ENCODE measurements at places on chromosomes 7 and 10.
A peak's percentile ranks its signal among the peaks of the same experiment; 100 is the strongest.

DNA sequence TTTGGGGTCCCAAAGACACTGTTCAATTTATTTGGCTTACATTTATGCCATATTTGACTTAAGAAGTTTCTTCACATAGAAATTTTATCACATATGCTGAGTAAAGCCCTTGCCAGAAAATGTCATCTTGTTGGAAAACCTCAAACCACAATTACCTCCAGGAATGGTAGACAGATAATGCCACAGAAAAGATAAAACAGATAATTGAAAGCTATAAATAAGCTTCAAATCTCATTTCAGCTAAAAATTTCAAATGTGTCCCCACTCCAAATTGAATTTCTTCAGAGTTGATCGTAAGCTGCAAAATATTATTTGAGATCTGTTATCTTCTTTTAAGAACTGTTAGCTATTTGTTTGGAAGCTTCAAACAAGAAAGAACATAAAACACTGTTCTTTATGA lies 176.4 kb upstream of the PTN start:
- H3K4me3 ChIP-seq: no peak overlapping the region
- DNase-seq: no peak
- H3K27me3 ChIP-seq: no peaks in the 10 kb centered on the region
- no peaks in the 10 kb centered on the region for H3K4me1 ChIP-seq
- H3K27ac ChIP-seq: no peak overlapping the region

- H3K4me1 ChIP-seq: no peaks in the 10 kb centered on the region
- H3K27me3 ChIP-seq: no peaks in the 10 kb centered on the region
- DNase-seq: no peak
- H3K27ac ChIP-seq: no peak overlapping the region
- H3K4me3 ChIP-seq: no peak overlapping the region
Measured at GRCh38 chr7:29265208-29265923, 70.8 kb downstream of the CHN2 start.

DNA sequence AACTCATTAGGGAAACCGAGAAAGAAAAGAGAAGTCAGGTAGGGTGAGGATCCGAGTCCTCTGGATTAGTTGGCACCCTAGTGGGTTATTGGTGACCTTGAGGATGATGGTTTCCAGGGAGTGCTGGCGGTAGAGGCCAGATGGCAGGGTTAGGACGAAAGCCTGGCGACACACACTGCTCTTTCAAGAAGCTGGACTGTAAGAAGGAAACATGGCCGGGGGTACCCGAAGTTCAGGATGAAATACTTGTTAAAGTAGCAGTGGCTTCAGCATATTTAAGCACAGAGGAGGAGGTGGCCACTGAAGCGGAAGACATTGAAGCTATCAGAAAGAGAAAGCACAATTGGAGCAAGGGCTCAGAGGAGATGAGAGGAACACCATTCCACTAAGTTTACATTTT lies 224.6 kb downstream of the RELN start:
- H3K27ac ChIP-seq: no peak overlapping the region
- no peak for DNase-seq
- no peaks in the 10 kb centered on the region for H3K4me1 ChIP-seq
- no peaks in the 10 kb centered on the region for H3K27me3 ChIP-seq
- H3K4me3 ChIP-seq: no peak overlapping the region

DNA sequence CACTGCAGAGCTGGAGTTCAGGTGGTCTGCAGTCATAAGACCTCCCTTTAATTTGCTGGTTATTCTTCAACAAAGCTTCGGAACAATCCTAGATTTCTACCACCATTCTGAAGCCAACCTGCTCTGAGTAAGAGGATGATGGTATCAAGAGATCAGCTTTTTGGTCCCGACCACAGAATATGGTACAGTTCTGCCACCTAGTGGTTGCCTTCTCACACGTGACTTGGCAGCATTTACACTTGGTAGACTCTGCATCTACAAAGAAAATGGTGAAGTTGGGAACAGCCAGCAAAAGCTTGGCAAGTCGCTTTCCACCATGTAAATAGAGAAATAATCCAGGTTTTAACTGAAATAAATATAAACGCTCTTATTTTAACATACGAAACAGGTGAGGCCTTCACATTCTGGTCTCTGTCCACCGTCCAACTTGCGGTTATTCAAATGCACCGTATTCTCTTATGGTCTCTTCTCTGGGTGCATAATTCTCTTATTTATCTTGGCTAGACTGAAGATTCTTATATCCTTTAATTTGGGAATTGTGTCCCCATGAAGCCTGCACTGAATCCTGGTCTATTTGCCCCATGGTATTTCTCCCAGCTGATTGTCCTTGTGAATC lies 173.9 kb upstream of the GRM3 start:
- no peak overlapping the region for H3K4me3 ChIP-seq
- no peaks in the 10 kb centered on the region for H3K27me3 ChIP-seq
- no peaks in the 10 kb centered on the region for H3K36me3 ChIP-seq
- no peaks in the 10 kb centered on the region for H3K4me1 ChIP-seq

GRCh38 chr7:135597181-135597925 lies 39.6 kb downstream of the NUP205 start:
- no peak for DNase-seq
- H3K36me3 ChIP-seq: peaks cover 49% of the 10 kb centered on the region
- no peak overlapping the region for H3K4me3 ChIP-seq
- H3K27ac ChIP-seq: no peak overlapping the region
- H3K27me3 ChIP-seq: no peaks in the 10 kb centered on the region

DNA sequence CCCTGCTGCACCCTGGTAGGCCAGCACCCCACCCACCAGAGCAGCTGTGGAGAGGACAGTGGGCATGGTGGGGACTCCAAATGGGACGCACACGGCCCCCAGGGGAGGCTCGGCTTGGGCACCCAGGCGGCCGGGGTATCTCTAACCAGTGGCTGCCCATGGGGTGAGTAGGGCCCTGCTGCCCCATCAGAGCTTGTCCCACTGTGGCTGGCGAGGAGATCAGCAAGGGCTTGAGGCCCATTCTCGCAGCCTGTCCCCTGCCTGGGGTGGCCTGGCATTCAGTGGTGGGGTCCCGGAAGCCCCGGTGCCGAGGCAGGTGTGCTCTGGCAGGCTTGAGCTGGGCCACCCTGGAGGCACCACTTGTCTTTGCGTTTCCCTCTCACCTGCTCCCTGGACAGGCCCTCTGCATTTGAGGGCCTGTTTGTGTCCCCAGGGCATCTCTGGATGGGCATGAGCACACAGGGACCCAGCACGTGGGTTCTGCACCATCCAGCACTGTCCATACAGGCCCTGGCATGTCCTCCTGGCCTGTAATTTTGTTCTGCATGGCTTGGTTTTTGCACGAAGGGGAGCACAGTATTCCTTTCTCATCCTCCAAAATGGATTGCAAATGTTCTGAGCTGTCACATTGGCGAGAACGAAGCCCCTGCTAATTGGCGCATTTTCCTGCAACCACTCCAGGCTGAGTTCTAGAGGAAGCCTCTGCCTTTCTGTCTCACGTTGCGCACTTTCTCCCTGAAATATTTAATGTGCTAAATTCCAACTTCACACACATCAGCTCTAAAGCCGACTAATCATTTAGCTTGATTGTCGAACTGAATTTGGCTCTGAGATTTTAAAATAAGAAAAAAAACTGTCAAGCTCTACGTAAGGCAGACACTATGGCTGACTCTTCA lies 27.2 kb downstream of the PWWP2B start:
- no peaks in the 10 kb centered on the region for H3K27me3 ChIP-seq
- 0 out of 2 replicates have a peak overlapping the region, but pooled peaks have one; percentile 32 for H3K27ac ChIP-seq
- DNase-seq: no peak
- H3K4me3 ChIP-seq: no peak overlapping the region
- no peaks in the 10 kb centered on the region for H3K36me3 ChIP-seq
- peaks cover 37% of the 10 kb centered on the region for H3K4me1 ChIP-seq
